IMR-90 (cell line): ENCODE measurements at places on chromosomes 1 and 21. TPM values are rescaled to one million over a fixed set of nuclear protein-coding genes. Genes with fewer than 3 reads are reported as not detected.

The ZNF672 gene
- polyA plus RNA-seq: 12.6 and 16.2 TPM in 2 replicates

The OPRD1 gene
- not detected in 2 replicates for polyA plus RNA-seq

The C8B gene
- not detected in 2 replicates for polyA plus RNA-seq

DNA sequence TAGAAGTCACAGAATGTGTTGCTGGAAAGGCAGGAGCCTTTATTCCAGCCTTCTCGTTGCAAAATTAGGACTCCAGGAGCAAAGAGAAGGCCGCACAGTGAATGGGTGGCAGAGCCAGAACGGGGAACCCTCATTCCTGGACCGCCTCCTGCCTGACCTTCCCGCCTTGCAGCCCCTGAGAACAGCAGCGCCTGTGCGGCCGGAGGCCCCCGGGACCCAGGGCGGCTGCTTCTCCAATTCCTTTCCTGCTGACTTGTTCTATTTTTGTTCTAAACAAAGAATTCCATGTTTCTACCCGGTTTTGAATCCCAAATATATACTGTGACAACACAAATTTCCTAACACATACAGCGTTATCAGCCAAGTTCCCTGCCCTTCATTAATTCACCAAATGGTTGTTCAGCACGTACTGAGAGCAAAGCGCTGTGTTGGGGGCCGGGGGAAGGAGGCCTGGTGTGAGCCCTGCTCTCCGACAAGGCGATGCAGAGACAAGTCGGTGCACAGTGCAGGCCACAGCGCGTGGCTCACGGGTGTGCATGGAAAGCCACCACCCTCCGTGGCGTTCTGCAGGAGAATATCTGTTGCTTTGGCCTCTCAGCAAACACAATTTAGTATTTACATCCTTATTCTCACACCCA lies 31.9 kb upstream of the COL6A2 start:
- H3K4me1 ChIP-seq: peaks cover 33% of the 10 kb centered on the region
- no peaks in the 10 kb centered on the region for H3K36me3 ChIP-seq
- no peak for DNase-seq
- H3K27ac ChIP-seq: peak overlapping the region; percentile 95
- no peaks in the 10 kb centered on the region for H3K27me3 ChIP-seq
- no peak overlapping the region for H3K4me3 ChIP-seq

GRCh38 chr1:234705615-234706014 lies 95.6 kb upstream of the IRF2BP2 start:
- no peak overlapping the region for H3K27ac ChIP-seq
- H3K36me3 ChIP-seq: no peaks in the 10 kb centered on the region
- peaks cover 6% of the 10 kb centered on the region for H3K4me1 ChIP-seq
- no peak for DNase-seq
- no peak overlapping the region for H3K4me3 ChIP-seq

GRCh38 chr1:158145173-158145719 lies 35.4 kb upstream of the CD1D start:
- DNase-seq: peak; percentile 57
- H3K27ac ChIP-seq: no peak overlapping the region
- peaks cover 3% of the 10 kb centered on the region for H3K4me1 ChIP-seq

GRCh38 chr1:218402786-218403120 lies 57.6 kb downstream of the TGFB2 start:
- H3K27ac ChIP-seq: no peak overlapping the region
- DNase-seq: no peak
- no peaks in the 10 kb centered on the region for H3K27me3 ChIP-seq
- no peak overlapping the region for H3K4me3 ChIP-seq

GRCh38 chr1:178506669-178507068 lies 6.2 kb upstream of the TEX35 start:
- no peak overlapping the region for H3K27ac ChIP-seq
- DNase-seq: no peak
- no peak overlapping the region for H3K4me3 ChIP-seq

DNA sequence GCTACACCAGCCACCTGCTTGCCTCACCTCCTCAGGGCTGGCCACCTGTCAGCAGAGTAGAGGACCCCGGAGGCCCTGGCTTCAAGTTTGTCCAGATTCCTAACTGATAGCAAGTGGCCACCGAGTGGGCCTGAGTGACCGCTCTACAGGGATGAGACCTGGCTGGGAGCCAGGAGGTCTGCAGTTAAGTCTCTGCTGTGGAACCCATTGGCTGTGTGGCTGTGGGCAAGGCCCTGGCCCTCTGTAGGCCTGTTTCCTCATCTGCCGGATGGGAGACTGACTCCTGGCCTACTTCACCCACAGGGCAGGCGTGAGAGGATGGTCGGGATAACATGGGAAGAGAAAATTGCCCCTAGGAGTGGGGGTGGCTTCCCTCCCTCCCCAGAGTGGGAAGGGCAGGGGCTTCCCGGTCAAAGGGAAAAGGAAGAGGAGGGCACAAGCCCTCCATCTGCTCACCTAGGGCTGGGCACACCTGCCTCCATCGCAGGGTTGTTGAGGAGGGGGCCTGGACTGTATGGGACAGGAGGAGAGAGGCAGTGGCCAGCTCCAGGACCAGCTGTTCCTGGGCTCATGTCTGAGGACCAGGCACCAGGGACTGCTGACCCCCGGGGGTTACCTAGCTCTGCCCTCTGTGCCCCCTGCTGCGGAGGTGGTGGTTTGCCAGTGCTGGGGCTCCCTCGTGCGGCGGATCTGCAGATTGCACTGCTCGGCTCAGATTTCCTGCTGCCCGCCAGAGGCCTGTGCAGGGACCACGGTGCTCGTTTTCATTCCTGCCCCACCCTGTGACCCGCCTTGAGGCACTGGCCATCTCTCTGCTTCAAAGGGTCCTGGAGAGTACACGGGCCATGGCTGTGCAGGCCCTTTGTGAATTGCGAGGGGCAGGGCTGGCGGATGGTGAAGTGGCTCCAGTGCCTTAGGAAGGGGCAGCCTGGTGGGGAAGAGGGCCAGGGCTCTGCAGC lies 9.1 kb upstream of the MTFR1L start:
- no peak overlapping the region for H3K4me3 ChIP-seq
- H3K4me1 ChIP-seq: peaks cover 6% of the 10 kb centered on the region
- H3K27me3 ChIP-seq: no peaks in the 10 kb centered on the region
- DNase-seq: peak; percentile 35
- H3K27ac ChIP-seq: no peak overlapping the region

GRCh38 chr1:235504122-235504493 lies at the start of gene B3GALNT2:
TSS of gene B3GALNT2 (minus strand) at chr1:235504452. CDS start at chr1:235504252, 200 bp downstream.
- peak within 1 kb of the TSS; percentile 88 for H3K27ac ChIP-seq
- H3K27me3 ChIP-seq: no peaks in the 10 kb centered on the region
- no peak for DNase-seq
- peak within 1 kb of the TSS; percentile 75 for H3K4me3 ChIP-seq
- peaks cover 2% of the 10 kb centered on the region; the same call in 1 of the 2 replicates for H3K4me1 ChIP-seq
- H3K36me3 ChIP-seq: no peaks in the 10 kb centered on the region
